ENCODE measurements at places on chromosomes 4 and X. TPM values are rescaled to one million over a fixed set of nuclear protein-coding genes. Genes with fewer than 3 reads are reported as not detected.
A peak's percentile ranks its signal among the peaks of the same experiment; 100 is the strongest.

The ENOX2 gene
- 7.3 TPM for total RNA-seq

The GRID2 gene
- total RNA-seq, result 65.4 TPM

The PRDM8 gene
- total RNA-seq, result not detected

The LCORL gene
- total RNA-seq, result 28.7 TPM

The SATL1 gene
- total RNA-seq, result 0.14 TPM

The HS3ST1 gene
- 0.94 TPM for total RNA-seq

The STPG2 gene
- total RNA-seq, result not detected

The RNF150 gene
- 6.1 TPM for total RNA-seq

The PABPC4L gene
- total RNA-seq, result 4.6 TPM

DNA sequence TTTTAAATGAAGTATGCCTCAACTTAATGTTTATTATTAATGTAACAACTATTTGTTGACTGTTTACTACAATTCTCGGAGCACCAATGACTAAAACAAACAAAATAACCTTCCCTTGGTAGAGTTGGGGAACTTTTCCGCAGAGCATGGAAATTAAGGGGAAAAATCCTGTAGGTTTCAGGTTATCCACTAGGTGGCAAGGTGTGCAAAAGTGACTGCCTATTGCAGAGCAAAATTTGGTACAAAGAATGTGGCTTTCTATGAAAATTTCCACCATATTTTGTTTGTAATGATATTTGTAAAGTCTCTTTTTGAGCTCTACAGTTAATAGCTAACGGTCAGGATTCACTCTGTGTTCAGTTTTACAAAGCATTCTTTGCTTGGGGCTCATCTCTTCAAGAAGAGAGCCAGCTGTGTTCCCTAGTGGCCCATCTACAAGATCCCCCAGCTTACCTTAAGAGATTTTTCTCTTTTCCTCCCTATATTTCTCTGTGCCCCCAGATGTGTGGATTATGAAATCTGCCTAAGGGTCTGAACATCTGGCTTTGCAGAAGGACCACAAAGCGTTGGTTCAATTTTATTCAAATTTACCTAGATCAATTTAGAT is 61.1 kb downstream of the FBXO8 start:
- peak; percentile 67 for DNase-seq

GRCh38 chr4:25970226-25970675 is 56.2 kb downstream of the SMIM20 start:
- no peak for DNase-seq

GRCh38 chrX:30141966-30142365 is 73.4 kb upstream of the MAGEB2 start:
- peak; percentile 65 for DNase-seq

DNA sequence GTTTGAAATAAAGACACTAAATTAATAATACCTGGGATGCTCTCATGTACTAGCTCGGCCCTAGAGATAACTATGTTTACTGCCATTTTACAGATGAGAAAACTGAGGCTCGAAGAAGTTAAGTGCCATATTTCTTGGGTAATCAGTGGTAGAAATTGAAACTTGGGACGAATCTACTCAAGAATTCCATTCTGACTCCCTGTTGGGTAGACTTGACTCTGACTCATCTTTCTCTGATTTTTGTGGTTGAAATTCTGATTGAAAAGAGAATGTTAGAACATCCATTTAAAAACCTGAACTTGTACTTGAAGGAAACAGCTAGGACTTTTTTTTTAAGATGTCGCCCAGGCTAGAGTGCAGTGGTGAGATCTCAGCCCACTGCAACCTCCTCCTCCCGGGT is 50.1 kb upstream of the NSUN7 start:
- no peak for DNase-seq

DNA sequence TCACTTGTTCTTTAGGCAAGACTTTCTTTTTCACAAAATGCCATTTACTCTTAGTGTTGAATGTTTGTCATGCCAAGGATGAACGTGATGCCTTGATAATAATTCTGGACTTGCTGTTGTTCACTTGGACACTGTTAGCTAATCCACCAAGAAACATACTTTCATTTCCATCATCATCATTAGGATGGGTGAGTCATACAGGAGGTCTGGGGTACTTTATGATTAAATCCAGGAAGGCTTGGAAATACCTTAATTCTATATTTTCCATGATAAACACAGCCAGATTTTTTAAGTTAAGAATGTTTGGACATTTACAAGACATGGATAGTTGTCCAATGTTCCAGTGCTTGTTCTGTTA is 260.7 kb upstream of the GIMD1 start:
- DNase-seq, result no peak

DNA sequence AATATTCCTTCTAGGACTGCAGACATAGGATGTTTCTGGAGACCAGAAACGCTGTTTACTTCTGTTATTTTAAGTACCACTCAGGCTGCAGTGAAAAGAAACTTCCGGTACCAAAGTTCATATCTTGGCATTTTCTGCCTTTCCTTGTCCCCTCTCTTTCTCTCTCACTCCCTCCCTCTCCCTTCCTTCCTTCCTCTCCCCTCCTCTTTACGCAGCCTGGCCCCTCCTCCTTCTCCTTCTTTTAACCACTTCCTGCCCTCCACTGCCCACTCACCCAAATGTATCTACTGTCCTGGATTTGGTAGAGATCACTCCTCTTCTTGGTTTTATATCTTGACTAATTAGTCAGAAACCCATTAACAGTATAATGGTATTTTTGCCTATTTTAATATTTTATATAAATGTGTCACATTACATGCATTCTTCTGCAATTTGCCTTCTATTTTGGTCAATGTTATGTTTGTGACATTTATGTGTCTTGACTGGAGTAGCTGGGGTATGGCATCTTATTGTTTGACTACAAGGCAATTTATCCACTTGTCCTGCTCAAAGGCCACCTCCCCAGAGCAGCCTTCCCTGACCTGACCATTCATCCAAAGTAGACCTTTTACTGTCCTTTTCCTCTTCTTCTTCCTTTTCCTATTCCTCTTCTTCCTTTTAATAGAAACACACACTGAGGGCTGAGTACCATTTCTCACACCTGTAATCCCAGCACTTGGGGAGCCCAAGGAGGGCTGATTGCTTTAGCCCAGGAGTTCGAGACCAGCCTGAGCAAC is 56.9 kb downstream of the BCOR start:
- DNase-seq, result peak; percentile 47

- no peak for DNase-seq
Measured at GRCh38 chr4:140806163-140806562, 50.0 kb upstream of the TBC1D9 start.

DNA sequence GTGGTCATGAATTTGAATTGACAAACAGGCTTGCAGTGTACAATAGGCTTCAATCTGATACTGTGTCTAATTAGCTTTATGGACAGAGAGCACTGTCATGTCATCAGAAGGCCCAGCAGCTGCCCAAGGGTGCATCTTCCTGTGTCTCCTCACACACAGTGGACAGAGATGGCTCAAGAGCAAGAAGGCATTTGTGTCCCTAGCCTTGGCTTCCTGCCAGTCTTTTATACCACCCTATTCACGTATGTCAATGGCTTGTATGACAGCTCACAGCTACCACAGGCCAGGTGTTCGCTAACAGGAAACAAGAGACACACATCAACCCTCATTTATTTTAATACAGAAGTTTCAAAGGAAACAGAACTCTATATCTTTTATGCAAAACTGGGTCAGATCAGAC is 874.0 kb upstream of the AGA start:
- no peak for DNase-seq

GRCh38 chr4:8828869-8829268 is 42.8 kb downstream of the HMX1 start:
- no peak for DNase-seq

DNA sequence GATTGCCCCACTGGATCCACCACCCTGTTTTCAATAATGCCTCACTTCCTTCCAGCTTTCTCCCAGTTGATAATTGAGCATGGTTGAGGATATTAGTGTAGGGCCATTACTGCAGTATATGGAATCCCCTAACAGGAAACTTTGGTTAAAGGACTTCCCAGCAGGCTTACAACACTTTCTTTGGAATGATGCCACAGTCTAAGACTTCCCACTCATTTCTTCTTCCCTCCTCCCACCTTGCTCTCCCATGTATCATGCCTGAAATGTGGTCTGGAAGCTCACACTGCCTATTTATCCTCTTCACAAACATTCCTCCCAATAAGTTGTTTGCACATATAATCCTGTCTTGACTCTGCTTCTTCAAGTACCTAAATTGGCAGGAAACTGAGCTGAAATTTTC is 863.3 kb downstream of the CENPC start:
- DNase-seq, result no peak

DNA sequence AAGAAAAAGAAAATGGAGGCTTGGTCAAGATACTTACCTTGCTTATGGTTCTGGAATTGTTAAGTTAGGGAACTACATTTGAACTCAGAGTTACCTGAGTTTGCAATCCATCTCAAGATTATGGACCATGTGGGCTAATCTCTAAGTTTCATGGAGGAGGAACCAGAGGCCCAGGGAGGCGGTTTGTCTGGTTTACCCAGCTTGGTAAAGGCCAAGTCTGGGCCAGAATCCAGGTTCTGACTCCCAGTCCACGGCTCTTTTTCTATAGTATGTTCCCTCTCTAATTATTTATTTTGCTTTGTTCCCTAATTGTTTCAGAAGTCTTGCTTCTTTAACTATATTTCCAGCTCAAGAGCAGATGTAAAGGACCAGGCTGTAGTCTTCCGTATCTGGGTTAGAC is 168.1 kb downstream of the FRAS1 start:
- DNase-seq, result no peak

DNA sequence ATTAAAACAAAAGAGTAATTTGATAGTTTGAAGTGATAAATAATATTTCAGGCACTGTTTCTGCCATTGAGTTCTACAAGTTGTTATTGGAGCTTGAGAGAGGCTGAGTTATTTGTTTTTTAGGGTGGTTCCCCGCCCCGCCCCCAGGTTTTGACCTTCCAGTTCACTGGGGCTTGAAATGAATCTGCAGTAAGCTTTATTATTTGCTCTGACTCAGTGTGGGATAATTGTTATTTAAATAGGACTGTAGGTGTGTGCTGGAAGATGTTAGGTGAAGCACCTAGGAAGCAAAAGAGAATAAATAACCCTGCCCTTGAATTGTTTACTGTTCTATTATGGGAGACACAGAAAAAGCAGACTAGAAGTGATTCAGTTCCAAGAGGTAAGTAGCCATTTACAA is 81.2 kb upstream of the KCNIP4 start:
- DNase-seq, result peak; percentile 14

GRCh38 chr4:176814770-176815169 is 22.0 kb upstream of the VEGFC start:
- no peak for DNase-seq

DNA sequence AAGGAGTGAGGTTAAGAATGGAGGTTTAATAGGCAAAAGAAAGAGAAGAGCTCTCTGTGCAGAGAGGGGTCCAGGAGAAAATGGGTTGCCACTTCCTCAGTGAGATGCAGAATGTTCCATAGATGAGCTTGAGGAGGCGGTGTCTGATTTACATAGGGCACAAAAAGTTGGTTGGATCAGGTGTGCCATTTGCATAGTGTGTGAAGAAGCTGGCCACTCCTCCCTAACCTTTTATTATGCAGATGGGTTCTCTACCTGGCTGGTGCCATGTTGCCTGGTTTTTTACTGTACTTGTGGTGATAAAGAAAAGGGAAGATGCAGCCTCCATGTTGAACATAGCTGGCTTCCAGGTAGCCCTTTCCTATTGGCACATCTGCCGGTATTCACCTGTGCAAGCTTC is 27.3 kb downstream of the SUPT20HL1 start:
- DNase-seq, result peak; percentile 57

GRCh38 chr4:140944199-140944515 is 188.0 kb upstream of the TBC1D9 start:
- no peak for DNase-seq

DNA sequence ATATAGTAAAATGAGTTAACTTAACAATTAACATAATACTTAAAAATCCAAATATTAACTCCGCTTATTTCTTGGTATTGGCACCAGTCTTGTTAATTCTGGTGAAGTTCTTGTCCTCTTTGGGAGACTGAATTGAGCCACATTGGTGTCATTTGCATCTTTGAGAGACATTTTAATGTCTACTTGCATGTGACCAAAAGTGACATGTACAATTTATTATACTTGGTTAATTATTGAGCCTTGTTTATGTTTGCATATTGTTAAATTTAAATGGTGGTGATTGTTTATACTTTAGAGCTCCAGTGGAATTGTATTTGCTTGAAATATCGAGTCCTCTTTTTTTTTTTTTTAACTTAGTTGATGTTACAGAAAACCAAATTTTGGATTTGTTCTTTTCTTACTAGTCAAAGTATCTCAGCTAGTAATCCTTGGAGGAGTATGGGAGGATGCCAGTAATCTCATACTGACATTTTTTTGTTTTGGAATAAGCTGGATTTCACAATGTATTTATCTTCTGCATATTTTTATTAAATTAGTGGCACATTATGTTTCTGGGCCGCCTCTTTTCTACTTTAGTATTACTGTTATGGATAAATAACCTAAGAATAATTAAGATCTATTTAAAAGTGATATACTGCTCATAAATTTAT is 3.9 kb downstream of the SPCS3 start:
- DNase-seq, result no peak

DNA sequence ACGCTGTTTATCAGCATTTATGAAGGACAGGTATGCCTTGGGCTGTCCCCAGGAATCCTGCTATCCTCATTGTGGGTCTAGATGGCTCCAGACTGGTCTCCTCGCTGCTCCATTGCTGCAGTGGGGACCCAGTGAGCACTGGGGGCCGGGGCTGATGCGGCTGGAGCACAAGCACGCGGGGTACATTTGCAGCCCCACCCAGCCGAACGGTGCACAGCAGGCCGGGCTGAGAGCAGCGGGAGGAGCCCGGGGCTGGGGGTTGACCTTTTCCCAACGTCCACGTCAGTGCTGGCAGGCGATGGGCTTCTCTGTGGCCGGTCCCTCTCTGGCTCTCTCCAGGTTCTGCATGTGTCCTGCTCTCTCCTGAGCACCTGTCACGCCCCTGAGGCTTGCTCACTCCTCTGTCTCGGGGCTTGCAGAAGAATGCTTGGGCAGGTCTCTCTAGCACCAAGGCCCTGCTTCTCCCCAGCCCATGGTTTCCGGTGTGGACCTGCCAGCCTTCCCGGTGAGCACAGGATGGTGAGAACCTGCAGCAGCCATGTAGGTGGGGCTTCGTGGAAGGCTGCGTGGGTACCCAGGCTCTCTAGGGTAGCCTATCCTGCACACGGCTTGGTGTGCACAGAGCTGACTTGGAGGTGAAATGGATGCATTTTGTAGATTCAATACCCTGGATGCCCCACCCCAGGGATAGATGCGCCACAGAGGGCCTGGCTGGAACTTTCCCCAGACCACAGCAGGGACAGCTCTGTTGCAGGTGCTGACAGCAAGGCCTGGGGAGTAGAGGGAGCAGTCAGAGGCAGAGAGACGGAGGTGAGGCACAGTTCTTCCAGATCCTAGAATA is 89.1 kb upstream of the ADRA2C start:
- no peak for DNase-seq

DNA sequence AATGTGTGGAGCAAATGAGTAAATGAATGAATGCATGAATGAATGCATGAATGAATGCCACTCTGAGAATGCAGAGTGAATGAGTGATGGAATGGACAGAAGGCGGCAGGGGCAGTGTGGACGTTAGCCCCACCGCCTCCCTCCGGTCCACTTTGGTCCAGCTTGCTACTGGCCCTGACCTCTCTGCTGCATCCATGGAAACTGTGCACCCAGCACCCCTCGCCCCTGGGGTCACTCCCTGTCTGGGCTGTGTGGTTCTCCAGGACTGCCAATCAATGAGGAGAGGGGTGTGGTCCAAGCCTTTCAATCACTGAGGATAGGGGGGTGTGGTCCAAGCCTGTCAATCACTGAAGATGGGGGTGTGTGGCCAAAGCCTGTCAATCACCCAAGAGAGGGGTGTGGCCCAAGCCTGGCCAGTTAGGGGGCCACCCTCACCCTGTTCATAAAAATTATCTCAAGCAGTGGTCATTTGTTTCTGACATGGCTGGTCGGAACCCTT is 39.2 kb upstream of the ASMTL start:
- peak; percentile 94 for DNase-seq
